ENCODE measurements at places on chromosomes 2 and 18. TPM values are rescaled to one million over a fixed set of nuclear protein-coding genes. Genes with fewer than 3 reads are reported as not detected.

LRP2 gene
- 1.3 TPM for total RNA-seq

IL1F10 gene
- total RNA-seq, result not detected

DCDC2C gene
- total RNA-seq, result 1.6 TPM

ZNF396 gene
- 4.4 TPM for total RNA-seq

FNDC4 gene
- total RNA-seq, result 43.2 TPM

MFF gene
- total RNA-seq, result 186 TPM
